ENCODE measurements at places on chromosomes 2 and 18.

- DNase-seq, result no peak
These were observed 48.2 kb upstream of the KDM3A start for GRCh38 chr2:86392873-86393518.

GRCh38 chr2:133458280-133458679, 110.0 kb downstream of the NCKAP5 start:
- DNase-seq, result no peak

DNA sequence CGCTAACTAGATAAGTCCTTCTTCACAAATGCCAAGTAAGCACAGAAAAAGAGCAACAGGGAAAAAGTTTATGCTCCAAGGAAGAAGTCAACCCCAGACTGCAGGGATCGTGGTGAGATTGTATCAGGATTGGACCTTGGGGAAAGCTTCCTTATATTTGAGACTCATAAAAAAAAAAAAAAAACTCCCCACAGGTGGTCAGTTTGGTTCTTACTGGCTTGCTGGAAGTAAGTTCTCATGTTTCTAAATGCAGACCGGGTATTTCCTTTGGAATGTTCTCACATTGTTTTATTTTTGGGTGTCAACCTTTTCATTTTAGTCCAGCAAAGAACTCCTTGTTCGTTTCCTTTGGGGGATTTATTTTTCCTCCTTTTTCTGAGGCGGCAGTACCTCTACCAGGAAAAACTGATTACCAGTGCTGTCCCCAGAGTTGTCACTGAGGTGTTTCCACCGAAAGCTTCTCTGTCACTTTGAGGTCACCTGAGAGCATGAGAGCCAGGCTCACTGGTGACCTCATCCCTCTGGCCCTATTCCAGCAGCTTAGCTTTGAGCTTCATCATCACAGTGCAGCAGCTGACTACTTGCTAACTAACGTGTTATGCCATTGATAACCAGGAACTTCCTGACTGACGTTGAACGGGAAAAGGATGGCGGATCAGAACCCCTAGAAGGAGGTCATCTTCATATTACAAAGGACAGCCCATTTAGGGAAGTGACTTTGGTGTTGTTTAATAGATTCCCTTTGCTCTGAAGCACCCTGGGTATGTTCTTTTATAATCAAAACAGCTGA, 16.8 kb upstream of the ATP8B1 start:
- DNase-seq, result peak; percentile 47

DNA sequence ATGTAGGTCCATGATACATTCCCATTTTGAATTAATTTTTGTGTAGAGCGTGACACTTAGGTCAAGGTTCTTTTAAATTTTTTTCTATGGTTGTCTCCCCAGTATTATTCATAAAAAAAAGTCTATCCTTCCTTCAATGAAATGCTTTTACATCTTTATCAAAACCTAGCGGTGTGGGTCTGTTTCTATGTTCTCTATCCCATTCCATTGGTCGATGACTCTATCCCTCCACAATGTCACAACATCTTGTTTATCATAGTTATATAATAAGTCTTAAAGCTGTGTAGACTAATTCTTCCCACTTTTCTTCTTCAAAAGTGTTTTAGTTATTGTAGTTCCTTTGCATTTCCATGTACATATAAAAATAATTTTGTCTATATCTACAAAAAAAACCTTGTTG, 47.2 kb upstream of the GPR17 start:
- DNase-seq, result no peak

GRCh38 chr2:55617175-55618024, at the start of gene PPP4R3B:
PPP4R3B (minus strand) TSS chr2:55617622; CDS start chr2:55617285, 337 bp downstream.
- DNase-seq, result peak; percentile 97

Measured in NCI-H446 (cell line).